ENCODE measurements at places on chromosomes 7 and 10.

GRCh38 chr7:148148456-148148855 is 442.1 kb upstream of the C7orf33 start:
- no peak for DNase-seq

DNA sequence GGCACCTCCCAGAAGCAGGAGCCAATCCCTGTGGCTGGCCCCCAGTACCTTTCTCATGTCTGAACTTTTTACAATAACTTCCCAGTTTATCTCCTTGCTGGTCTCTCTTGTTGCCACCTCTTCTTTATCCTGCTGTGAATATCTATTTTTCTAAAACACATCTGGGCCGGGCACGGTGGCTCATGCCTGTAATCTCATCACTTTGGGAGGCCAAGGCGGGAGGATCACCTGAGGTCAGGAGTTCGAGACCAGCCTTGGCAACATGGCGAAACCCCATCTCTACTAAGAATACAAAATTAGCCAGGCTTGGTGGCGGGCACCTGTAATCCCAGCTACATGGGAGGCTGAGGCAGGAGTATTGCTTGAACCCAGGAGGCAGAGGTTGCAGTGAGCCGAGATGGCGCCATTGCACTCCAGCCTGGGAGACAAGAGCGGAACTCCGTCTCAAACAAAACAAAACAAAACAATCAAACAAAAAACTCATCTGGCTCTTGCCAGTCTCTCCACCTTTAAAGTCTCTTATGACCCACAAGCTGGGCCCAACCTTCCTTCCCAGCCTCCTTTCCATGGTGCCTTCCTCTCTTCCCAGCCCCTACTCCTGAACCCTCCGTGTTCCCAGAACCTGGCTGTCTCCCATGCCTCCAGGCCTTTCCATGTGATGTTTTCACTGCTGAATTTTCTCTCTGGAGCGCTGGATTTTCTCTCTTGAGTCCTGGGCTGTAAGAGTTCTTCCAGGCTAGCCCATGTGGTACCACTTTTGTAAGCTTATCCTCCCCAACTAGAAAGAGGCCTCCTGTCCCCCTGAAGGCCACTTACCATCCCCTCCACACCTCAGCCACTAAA is 51.3 kb downstream of the HIP1 start:
- DNase-seq = no peak

DNA sequence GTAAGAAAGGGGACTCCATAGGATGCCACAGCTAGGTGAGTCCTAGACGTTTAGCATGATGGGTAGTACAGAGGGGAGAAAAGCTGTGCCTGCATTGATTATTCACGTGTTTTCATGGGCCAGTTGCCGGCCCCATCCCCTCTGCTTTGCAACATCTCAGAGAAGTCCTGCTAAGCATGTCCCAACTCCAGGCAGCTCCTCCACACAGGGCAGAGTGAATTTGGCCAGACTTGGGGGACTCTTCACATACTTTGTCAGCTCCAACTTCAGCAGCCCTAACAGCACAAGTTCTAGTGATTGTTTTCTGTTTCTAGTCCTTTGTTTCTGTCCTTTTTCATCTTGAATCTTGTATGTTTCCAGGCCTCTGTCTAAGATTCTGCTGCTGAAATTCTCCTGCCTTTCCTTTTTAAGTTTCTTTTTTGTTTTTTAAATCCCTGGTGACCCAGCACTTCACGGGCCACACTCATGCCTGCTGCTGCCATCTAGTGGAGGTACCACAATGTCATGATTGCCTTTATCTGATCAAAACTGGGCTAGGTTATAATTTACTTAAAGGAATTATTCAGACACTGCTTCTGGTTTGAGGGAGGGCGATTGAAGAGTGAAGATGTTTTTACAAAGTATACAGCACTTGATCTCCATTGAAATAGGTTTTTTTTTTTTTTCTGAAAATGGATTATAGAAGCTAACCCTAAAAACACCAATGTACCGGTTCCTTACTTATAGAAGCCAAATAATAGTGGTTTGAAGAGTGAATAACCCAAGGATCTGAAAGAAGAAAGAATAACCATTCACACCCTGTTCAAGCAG is 276.9 kb downstream of the CSTF2T start:
- no peak for DNase-seq

- DNase-seq = no peak
Observed at GRCh38 chr10:128337860-128338378, 211.7 kb upstream of the MKI67 start.

DNA sequence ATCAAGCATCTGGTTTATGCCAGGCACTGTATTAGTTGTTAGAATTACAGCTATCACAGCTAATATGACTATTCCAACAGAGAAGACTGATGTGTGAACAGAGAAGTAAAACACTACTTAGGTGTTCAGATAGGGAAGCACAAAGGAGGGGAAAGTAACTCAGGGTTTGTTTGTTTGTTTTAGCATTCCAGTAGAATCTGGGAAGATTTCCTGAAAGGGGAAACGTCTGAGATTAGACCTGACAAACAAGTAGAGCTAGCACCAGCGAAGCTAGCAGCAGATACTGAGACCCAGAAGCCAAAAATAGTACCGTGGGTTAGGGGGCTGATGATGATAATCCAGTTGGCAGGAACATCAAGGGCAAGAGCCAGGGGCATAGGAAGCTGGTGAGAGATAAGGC is 28.8 kb upstream of the KLHL7 start:
- no peak for DNase-seq

Data from activated CD4-positive, alpha-beta T cell treated with anti-CD3 and anti-CD28 coated beads for 4 hours (primary cell).